ENCODE measurements at places on chromosomes 11 and 22.

GRCh38 chr22:37981282-37982011 is 2.9 kb downstream of the SOX10 start:
- no peaks in the 10 kb centered on the region for H3K4me1 ChIP-seq
- H3K27me3 ChIP-seq = no peaks in the 10 kb centered on the region
- H3K27ac ChIP-seq = no peak overlapping the region
- no peaks in the 10 kb centered on the region for H3K36me3 ChIP-seq

DNA sequence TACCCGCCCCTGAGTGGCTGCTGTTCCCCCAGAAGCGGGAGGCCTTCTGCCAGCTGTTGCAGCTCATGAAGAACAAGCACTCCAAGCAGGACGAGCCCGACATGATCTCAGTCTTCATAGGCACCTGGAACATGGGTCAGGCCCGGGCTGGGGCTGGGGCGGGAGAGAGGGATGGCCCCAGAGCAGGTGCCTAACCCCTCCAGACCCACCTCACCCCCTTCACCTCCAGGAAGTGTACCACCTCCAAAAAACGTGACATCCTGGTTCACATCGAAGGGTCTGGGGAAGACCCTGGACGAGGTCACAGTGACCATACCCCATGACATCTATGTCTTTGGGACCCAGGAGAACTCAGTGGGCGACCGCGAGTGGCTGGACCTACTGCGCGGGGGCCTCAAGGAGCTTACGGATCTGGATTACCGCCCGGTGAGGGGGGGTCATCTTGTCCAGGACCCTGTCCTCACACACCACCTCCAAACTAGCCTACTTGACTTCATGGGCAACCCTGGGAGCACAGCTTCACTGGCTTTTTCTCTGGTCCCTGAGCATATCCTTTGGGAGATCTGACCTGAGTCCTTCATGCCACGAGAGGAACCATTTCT is 6.3 kb downstream of the INPPL1 start:
- no peak for DNase-seq
- H3K4me3 ChIP-seq = no peak overlapping the region
- H3K36me3 ChIP-seq = peaks cover 96% of the 10 kb centered on the region
- no peak overlapping the region for H3K27ac ChIP-seq
- no peaks in the 10 kb centered on the region for H3K27me3 ChIP-seq

DNA sequence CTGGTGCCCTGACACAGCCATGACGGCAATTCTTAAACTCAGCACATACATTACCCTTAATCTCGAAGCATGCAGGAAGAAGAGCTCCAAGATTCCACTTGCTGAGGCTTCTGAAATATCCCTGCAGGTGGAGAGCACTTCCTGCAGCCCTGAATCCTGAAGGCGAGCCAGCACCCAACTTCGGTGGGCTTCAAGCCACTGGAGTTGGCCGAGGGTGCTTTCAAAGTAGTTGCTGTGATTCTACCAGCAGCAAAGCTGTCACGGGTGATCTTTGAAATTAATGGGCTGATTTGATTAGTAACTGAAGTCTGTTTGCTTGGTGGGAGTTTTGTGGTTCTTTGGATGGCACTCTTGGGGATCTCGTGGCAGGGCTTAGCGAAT is 9.0 kb upstream of the FTH1 start:
- H3K27ac ChIP-seq = no peak overlapping the region
- peaks cover 15% of the 10 kb centered on the region for H3K4me1 ChIP-seq
- H3K4me3 ChIP-seq = no peak overlapping the region

- H3K4me3 ChIP-seq = no peak overlapping the region
- H3K36me3 ChIP-seq = no peaks in the 10 kb centered on the region
- no peak for DNase-seq
- no peaks in the 10 kb centered on the region for H3K27me3 ChIP-seq
- H3K27ac ChIP-seq = no peak overlapping the region
Measured at GRCh38 chr11:2810411-2811205, 75.0 kb downstream of the CDKN1C start.

- no peaks in the 10 kb centered on the region for H3K36me3 ChIP-seq
- H3K4me1 ChIP-seq = peaks cover 14% of the 10 kb centered on the region
- H3K27ac ChIP-seq = no peak overlapping the region
- no peak for DNase-seq
- H3K4me3 ChIP-seq = no peak overlapping the region
Measured at GRCh38 chr11:44858796-44859527, 91.7 kb downstream of the TP53I11 start.

- no peaks in the 10 kb centered on the region for H3K27me3 ChIP-seq
- no peak overlapping the region for H3K4me3 ChIP-seq
- no peaks in the 10 kb centered on the region for H3K4me1 ChIP-seq
- no peaks in the 10 kb centered on the region for H3K36me3 ChIP-seq
Measured at GRCh38 chr11:41289408-41289807, 170.0 kb downstream of the LRRC4C start.

GRCh38 chr11:131465746-131466145 is 95.3 kb downstream of the NTM start:
- H3K36me3 ChIP-seq = no peaks in the 10 kb centered on the region
- no peak overlapping the region for H3K27ac ChIP-seq
- no peak overlapping the region for H3K4me3 ChIP-seq
- DNase-seq = no peak

DNA sequence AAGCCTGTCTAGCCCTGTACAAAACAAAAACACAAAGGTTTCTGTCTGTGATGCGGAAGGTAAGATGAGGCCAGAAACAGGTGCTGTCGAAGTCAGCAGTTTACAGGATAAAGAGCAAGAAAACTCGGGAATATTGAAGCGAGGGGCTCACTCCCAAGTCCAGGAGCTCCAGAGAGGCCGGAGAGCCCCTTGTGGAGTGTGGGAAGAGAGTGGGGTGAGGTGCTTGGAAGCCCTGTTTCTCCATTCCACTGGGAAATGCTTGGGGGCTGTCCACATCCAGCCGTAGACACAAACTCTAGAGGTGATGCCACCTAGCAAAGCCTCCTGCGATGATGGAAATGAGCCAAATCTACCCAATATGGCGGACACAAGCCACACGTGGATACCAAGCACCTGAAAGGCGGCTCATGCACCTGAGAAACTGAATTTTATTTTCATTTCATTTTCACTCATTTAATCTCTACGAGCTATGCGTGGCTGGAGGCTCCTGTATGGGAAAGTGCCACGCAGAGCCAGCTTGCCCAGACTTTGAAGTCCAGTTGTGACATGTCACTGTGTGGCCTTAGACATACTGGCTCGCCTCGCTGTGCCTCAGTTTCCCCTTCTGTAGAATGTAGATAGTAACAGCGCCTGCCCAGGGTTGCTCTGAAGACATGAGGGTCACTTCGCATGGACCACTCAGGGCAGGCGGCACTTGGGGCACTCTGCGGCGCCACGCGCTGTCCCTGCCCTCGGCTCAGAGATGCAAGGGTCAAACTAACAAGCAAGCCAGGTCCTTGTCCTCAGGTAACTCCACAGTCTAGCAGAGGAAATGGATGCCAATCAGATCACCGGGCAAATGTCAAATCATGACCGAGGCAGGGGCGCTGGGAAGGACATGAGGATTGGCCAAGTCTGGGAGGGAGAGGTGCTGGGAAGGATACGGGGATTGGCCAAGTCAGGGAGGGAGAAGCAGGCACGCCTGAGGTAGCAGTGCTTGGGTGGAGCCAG is 684.7 kb downstream of the TBC1D22A start:
- H3K27me3 ChIP-seq = no peaks in the 10 kb centered on the region
- no peaks in the 10 kb centered on the region for H3K36me3 ChIP-seq
- H3K27ac ChIP-seq = no peak overlapping the region

- no peak overlapping the region for H3K4me3 ChIP-seq
- no peak for DNase-seq
- H3K4me1 ChIP-seq = no peaks in the 10 kb centered on the region
- peaks cover 33% of the 10 kb centered on the region for H3K27me3 ChIP-seq
Measured at GRCh38 chr22:32043391-32043790, 330 bp downstream of the SLC5A1 start.

DNA sequence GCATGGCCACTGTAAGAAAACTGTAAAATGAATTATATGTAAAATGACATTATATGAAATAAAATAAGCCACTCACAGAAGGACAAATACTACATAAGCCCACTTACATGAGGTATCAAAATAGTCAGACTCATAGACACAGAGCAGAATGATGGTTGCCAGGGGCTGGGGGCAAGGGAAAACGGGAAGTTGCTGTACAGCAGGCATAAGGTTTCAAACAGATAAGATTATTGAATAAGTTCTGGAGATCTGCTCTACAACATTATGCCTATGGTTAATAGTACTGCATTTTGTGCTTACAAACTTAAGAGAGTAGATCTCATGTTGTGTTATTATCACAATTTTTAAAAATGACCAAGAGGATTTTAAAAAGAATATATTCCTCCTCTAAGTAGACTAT is 32.7 kb upstream of the HEPHL1 start:
- no peak overlapping the region for H3K27ac ChIP-seq
- H3K36me3 ChIP-seq = no peaks in the 10 kb centered on the region
- H3K27me3 ChIP-seq = no peaks in the 10 kb centered on the region
- H3K4me1 ChIP-seq = no peaks in the 10 kb centered on the region

GRCh38 chr22:33352768-33353167 is 294.6 kb upstream of the SYN3 start:
- peaks cover 1% of the 10 kb centered on the region for H3K27me3 ChIP-seq
- no peaks in the 10 kb centered on the region for H3K4me1 ChIP-seq
- no peaks in the 10 kb centered on the region for H3K36me3 ChIP-seq

DNA sequence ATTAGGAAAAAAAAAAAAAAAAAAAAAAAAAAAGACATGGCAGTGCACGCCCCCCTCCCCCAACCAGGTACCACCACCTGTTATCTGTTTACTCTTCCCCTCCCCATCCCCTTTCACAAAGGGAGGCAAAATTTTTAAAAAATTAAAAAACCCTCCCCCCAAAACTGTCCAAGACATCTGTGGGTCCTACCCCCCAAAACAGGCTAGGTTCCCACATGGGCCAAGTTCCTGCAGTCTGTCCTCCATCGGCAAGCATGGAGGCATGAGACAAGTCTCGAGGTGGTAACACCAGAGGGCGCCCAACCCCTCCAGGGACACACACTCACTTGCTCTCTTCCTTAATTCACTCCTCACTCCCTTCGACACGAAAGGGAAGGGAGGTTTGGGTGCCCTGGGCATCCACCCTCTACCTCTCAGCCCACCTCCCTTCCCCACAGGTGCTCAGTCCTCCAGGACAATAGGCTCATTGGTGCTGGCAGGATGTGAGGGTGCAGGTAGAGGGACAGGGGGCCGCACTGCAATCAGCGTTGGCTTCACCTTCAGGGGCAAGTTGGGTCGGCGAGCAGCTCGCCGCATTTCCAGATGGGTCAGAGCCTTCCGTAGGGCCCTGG is 2.2 kb upstream of the TUT1 start:
- H3K27me3 ChIP-seq = no peaks in the 10 kb centered on the region
- peaks cover 63% of the 10 kb centered on the region for H3K36me3 ChIP-seq
- DNase-seq = peak; percentile 82
- peak overlapping the region; percentile 25 for H3K27ac ChIP-seq
- no peak overlapping the region for H3K4me3 ChIP-seq

- peaks cover 4% of the 10 kb centered on the region for H3K36me3 ChIP-seq
- DNase-seq = peak; percentile 88
- peak overlapping the region; percentile 66 for H3K27ac ChIP-seq
- no peak overlapping the region for H3K4me3 ChIP-seq
Measured at GRCh38 chr22:37218771-37219411, 6.6 kb upstream of the SSTR3 start.

- no peaks in the 10 kb centered on the region for H3K36me3 ChIP-seq
- H3K27ac ChIP-seq = no peak overlapping the region
- no peaks in the 10 kb centered on the region for H3K4me1 ChIP-seq
- no peak overlapping the region for H3K4me3 ChIP-seq
- H3K27me3 ChIP-seq = no peaks in the 10 kb centered on the region
Measured at GRCh38 chr22:16834971-16835370, 9.8 kb upstream of the XKR3 start.

- H3K36me3 ChIP-seq = no peaks in the 10 kb centered on the region
- H3K27me3 ChIP-seq = no peaks in the 10 kb centered on the region
- H3K4me1 ChIP-seq = peaks cover 16% of the 10 kb centered on the region
- H3K27ac ChIP-seq = peak overlapping the region; percentile 12
Measured at GRCh38 chr22:38531251-38531938, 25.3 kb upstream of the DDX17 start.

DNA sequence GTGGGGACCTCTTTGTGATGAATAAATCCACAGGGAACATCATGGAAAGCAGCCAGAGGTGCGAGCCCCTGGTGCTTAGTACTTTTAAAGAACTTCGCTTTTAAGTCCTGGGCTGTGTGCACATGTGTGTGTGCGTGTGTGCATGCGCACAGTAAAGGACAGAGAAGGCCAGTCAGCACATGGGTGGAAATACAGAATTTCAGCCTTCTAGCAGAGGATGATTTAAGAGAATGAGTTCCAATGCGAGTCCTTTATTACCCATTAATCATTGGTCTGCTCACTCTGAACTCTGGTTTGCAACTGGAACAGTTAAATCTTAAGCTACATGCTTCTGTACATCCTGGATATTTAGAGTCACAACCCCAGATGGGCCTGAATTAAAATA is 18.9 kb downstream of the TEAD1 start:
- H3K4me3 ChIP-seq = no peak overlapping the region
- H3K27me3 ChIP-seq = peaks cover 43% of the 10 kb centered on the region
- H3K4me1 ChIP-seq = peaks cover 6% of the 10 kb centered on the region
- no peak for DNase-seq

GRCh38 chr11:20963596-20963995 is 294.2 kb downstream of the NELL1 start:
- no peaks in the 10 kb centered on the region for H3K27me3 ChIP-seq
- H3K4me1 ChIP-seq = no peaks in the 10 kb centered on the region
- no peak overlapping the region for H3K4me3 ChIP-seq
- DNase-seq = no peak

GRCh38 chr11:1199241-1199750 is 23.6 kb upstream of the MUC5B start:
- H3K27ac ChIP-seq = no peak overlapping the region
- no peaks in the 10 kb centered on the region for H3K36me3 ChIP-seq
- no peak overlapping the region for H3K4me3 ChIP-seq
- H3K4me1 ChIP-seq = no peaks in the 10 kb centered on the region
- H3K27me3 ChIP-seq = no peaks in the 10 kb centered on the region

- no peak overlapping the region for H3K27ac ChIP-seq
- H3K27me3 ChIP-seq = no peaks in the 10 kb centered on the region
- no peak for DNase-seq
Measured at GRCh38 chr11:35709376-35709775, 46.8 kb downstream of the TRIM44 start.

- peaks cover 3% of the 10 kb centered on the region for H3K4me1 ChIP-seq
- H3K27me3 ChIP-seq = peaks cover 24% of the 10 kb centered on the region
- H3K4me3 ChIP-seq = no peak within 1 kb of the TSS
Measured at GRCh38 chr11:111540114-111540936, at the start of gene LAYN. TSS of gene LAYN (plus strand) at chr11:111540720. CDS start at chr11:111540844, 124 bp downstream.

GRCh38 chr11:20155683-20156279 is 4.5 kb downstream of the DBX1 start:
- H3K36me3 ChIP-seq = no peaks in the 10 kb centered on the region
- no peak overlapping the region for H3K4me3 ChIP-seq
- peaks cover 4% of the 10 kb centered on the region for H3K27me3 ChIP-seq

DNA sequence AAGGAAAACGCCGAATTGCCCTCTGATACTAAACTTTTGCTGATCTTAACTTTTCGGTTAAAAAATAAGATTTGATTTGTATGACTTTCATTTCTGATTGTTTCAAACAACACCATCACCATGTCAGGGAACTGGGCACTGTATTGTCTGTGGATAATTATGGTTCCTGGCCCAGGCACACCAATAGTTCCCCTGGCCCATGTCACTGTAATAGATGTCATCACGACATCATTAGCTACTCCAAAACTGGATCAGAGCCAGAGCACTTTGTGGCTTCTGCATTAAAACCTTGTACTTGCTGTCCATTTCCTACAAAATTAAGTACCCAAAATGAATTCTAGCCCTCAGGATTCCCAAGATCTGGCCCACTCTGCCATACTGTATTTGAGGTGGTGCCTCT is 119.5 kb upstream of the NARS2 start:
- H3K27me3 ChIP-seq = peaks cover 25% of the 10 kb centered on the region
- H3K4me1 ChIP-seq = no peaks in the 10 kb centered on the region
- H3K36me3 ChIP-seq = no peaks in the 10 kb centered on the region
- no peak overlapping the region for H3K4me3 ChIP-seq
- no peak for DNase-seq
